Activated CD4-positive, alpha-beta memory T cell treated with anti-CD3 and anti-CD28 coated beads for 36 hours (primary cell): ENCODE measurements at places on chromosomes 12 and 14. TPM values are rescaled to one million over a fixed set of nuclear protein-coding genes. Genes with fewer than 3 reads are reported as not detected.

GRCh38 chr12:110109037-110109836 lies 14.9 kb upstream of the IFT81 start:
- no peaks in the 10 kb centered on the region for H3K36me3 ChIP-seq
- H3K27me3 ChIP-seq, result peaks cover 3% of the 10 kb centered on the region
- no peaks in the 10 kb centered on the region for H3K4me1 ChIP-seq
- H3K27ac ChIP-seq, result no peak overlapping the region

GRCh38 chr14:105774001-105774400 lies 247.6 kb downstream of the TMEM121 start:
- H3K4me3 ChIP-seq, result no peak overlapping the region
- no peak overlapping the region for H3K27ac ChIP-seq
- DNase-seq, result no peak
- peaks cover 6% of the 10 kb centered on the region for H3K27me3 ChIP-seq

- H3K36me3 ChIP-seq, result no peaks in the 10 kb centered on the region
- peaks cover 33% of the 10 kb centered on the region for H3K4me1 ChIP-seq
- H3K27ac ChIP-seq, result no peak overlapping the region
- DNase-seq, result peak; percentile 61
These were observed 953 bp upstream of the NXPH4 start for GRCh38 chr12:57215668-57216013.

The FGF23 gene
- total RNA-seq, result not detected

GRCh38 chr12:111363578-111363977 lies 5.3 kb downstream of the PHETA1 start:
- no peak overlapping the region for H3K27ac ChIP-seq
- H3K4me1 ChIP-seq, result peaks cover 24% of the 10 kb centered on the region
- no peak overlapping the region for H3K4me3 ChIP-seq
- peaks cover 2% of the 10 kb centered on the region for H3K36me3 ChIP-seq
- DNase-seq, result no peak

- no peak overlapping the region for H3K4me3 ChIP-seq
- H3K36me3 ChIP-seq, result no peaks in the 10 kb centered on the region
- no peak overlapping the region for H3K27ac ChIP-seq
- H3K27me3 ChIP-seq, result no peaks in the 10 kb centered on the region
These were observed 17.7 kb upstream of the C1S start for GRCh38 chr12:7042842-7043241.

The SLC5A8 gene
- total RNA-seq, result not detected

The TSPAN19 gene
- not detected for total RNA-seq

DNA sequence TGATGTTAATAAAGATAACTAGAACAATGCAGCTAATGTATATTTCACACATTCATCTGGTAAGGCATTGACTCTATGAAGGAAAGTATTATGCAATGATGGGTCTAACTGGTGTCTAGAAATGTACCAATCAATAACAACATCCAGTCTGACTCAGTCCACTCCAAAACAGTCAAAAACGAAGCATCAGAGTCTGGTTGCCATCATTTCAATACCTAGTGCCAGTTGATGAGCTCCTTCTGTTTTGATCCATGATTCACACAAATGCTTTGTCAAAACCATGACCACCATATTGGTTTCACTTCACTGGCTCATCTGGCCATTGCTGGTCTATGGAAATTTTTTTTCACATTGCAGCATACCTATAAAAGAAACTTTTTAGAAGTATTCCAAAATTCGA lies 747.2 kb upstream of the TMEM132C start:
- no peaks in the 10 kb centered on the region for H3K4me1 ChIP-seq
- no peak overlapping the region for H3K4me3 ChIP-seq
- no peak for DNase-seq
- no peak overlapping the region for H3K27ac ChIP-seq
- H3K36me3 ChIP-seq, result no peaks in the 10 kb centered on the region

DNA sequence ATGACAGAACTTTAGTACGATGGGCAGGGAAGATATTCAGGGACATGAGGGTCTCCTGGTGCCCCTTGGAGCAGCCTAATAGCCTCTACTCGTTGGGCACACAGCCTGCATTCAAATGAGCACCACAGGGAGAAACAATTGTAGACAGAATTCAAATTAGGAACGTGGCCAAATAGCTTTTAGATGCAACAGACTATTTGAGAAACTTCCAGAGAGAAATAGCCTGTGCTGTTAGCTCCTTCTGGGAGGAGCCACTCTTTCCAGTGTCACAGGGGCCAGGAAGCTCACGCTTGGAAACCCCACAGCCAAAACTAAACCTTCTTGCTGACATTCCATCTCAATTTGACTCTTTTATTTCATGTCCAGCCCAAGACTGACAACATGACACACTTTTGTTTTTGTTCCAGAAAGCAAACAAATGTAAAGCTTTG lies 114.5 kb downstream of the RPAP3 start:
- no peaks in the 10 kb centered on the region for H3K36me3 ChIP-seq
- no peak for DNase-seq
- H3K27me3 ChIP-seq, result no peaks in the 10 kb centered on the region
- H3K4me1 ChIP-seq, result no peaks in the 10 kb centered on the region
- H3K4me3 ChIP-seq, result no peak overlapping the region
- no peak overlapping the region for H3K27ac ChIP-seq

The SDR9C7 gene
- total RNA-seq, result not detected

- no peak overlapping the region for H3K27ac ChIP-seq
- H3K36me3 ChIP-seq, result no peaks in the 10 kb centered on the region
- no peaks in the 10 kb centered on the region for H3K4me1 ChIP-seq
- H3K27me3 ChIP-seq, result peaks cover 3% of the 10 kb centered on the region
These were observed 10.1 kb downstream of the TMEM119 start for GRCh38 chr12:108587826-108588225.

The DDX11 gene
- 115 TPM for total RNA-seq

The DCN gene
- not detected for total RNA-seq

- peaks cover 45% of the 10 kb centered on the region for H3K36me3 ChIP-seq
- no peak for DNase-seq
- H3K4me1 ChIP-seq, result no peaks in the 10 kb centered on the region
- no peaks in the 10 kb centered on the region for H3K27me3 ChIP-seq
- no peak overlapping the region for H3K4me3 ChIP-seq
These were observed 32.1 kb downstream of the ZFYVE26 start for GRCh38 chr14:67784244-67784823.

- H3K4me1 ChIP-seq, result peaks cover 32% of the 10 kb centered on the region
- no peak for DNase-seq
- peaks cover 3% of the 10 kb centered on the region for H3K27me3 ChIP-seq
- no peak overlapping the region for H3K4me3 ChIP-seq
- H3K27ac ChIP-seq, result no peak overlapping the region
These were observed 415.4 kb downstream of the DPF3 start for GRCh38 chr14:72478471-72478893.

GRCh38 chr14:39097159-39097558 lies 5.9 kb downstream of the SEC23A start:
- no peaks in the 10 kb centered on the region for H3K27me3 ChIP-seq
- DNase-seq, result peak; percentile 38
- peak overlapping the region; percentile 69 for H3K27ac ChIP-seq
- H3K36me3 ChIP-seq, result peaks cover 14% of the 10 kb centered on the region
- peaks cover 41% of the 10 kb centered on the region for H3K4me1 ChIP-seq

The GLS2 gene
- 6.1 TPM for total RNA-seq

The AP5M1 gene
- total RNA-seq, result 31.1 TPM

GRCh38 chr12:27772328-27773049 lies 7.5 kb upstream of the KLHL42 start:
- H3K27me3 ChIP-seq, result no peaks in the 10 kb centered on the region
- no peak for DNase-seq
- H3K4me1 ChIP-seq, result no peaks in the 10 kb centered on the region
- no peaks in the 10 kb centered on the region for H3K36me3 ChIP-seq
- H3K4me3 ChIP-seq, result no peak overlapping the region
- no peak overlapping the region for H3K27ac ChIP-seq

- no peaks in the 10 kb centered on the region for H3K27me3 ChIP-seq
- H3K27ac ChIP-seq, result no peak overlapping the region
- no peaks in the 10 kb centered on the region for H3K36me3 ChIP-seq
- DNase-seq, result no peak
- peaks cover 3% of the 10 kb centered on the region for H3K4me1 ChIP-seq
- H3K4me3 ChIP-seq, result no peak overlapping the region
These were observed 445.7 kb downstream of the DAD1 start for GRCh38 chr14:22143363-22143762.

DNA sequence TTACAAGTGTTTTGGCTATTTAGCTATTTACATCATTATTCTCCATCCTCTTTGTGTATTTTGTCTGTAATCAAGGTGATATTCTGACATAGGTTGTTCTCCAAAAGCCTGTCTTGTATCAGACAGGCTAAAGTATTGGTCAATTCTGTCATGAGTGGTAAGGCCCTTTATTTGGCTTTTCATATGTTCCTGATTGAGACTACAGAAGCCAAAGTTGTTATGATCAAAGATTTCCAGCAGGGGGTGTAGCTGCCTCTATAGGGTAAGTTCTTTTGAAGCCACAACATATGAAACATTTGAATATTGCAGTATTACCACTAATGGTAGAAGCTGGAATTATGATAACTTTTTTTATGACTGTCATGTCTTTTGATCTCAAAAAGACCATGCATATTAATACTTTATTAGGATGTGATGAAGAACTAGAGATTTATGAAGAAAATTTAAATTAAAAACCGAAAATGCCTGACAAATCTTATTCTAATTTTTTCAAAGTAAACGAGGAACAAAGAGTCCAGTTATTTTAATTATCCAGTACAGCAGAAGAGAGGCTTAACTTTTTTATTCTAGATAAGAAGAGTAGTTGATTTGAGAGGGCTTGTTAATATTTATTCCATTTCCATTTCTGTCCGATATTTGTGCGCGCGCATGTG lies 3.4 kb upstream of the ARHGAP5 start:
- H3K27ac ChIP-seq, result no peak overlapping the region
- H3K27me3 ChIP-seq, result peaks cover 2% of the 10 kb centered on the region
- peaks cover 8% of the 10 kb centered on the region for H3K4me1 ChIP-seq
- H3K36me3 ChIP-seq, result peaks cover 4% of the 10 kb centered on the region
- H3K4me3 ChIP-seq, result no peak overlapping the region
- peak; percentile 42 for DNase-seq

The ANO4 gene
- total RNA-seq, result not detected

DNA sequence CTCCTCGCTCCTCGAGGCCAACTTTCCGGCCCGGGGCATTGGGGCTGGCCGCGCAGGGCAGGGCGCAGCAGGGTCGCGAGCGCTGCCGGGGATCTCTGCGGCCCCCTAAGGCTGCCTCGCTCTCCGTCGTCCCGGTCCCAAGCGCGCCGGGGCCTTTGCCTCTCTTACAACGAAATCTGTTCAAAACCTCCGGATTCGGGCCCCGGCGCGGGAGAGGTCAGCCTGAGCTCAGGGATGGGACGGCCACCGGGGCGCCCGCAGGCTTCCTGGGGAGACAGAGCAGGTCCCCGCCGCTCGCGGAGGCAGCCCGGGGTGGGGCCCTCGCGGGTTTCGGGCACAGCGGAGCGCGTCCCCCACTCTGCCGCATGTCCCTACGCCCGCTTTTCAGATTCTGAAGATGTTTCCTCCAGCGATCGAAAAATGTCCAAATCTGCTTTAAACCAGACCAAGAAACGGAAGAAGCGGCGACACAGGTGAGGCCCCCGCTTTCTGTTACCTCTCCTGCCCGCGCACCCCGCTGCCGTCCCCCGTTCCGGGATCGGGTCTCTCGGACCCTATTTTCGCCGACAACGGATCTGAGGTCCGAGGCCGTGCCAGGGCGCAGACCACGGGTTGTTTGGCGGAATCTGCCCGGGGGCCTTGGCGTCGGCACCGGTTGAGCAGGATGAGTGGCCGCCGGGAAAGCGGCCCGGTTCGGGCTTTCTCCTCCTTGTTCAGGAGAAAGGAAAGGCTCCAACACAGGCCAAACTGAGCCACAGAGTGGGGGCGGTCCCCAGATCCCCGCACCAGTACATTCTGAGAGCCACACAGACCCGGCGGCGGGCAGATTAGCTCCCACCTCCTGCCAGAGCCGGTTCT lies 1.8 kb downstream of the VSX2 start:
- H3K36me3 ChIP-seq, result no peaks in the 10 kb centered on the region
- DNase-seq, result peak; percentile 11
- H3K4me1 ChIP-seq, result peaks cover 18% of the 10 kb centered on the region
- H3K27ac ChIP-seq, result no peak overlapping the region
- H3K27me3 ChIP-seq, result peaks cover 78% of the 10 kb centered on the region

The CRACR2A gene
- total RNA-seq, result 19.1 TPM

DNA sequence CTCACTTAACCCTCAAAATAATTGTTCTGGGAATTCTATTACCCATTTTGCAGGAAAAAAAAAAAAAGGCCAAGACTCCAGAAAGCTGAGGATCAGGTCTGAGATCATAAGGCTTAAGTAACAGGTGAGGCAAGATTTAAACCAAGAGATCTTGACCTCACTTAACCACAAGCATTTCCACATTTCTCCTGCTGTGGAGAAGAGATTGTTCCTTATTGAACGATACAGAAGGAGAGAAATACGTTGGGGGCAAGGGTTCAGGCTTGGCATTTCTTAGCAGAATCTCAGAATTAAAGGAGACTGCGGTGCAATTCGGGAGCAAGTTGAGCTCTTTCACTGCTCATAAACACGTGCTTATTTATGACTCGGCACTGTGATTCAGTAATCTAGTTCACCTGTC lies 885.3 kb upstream of the TMEM132C start:
- H3K4me1 ChIP-seq, result no peaks in the 10 kb centered on the region
- no peaks in the 10 kb centered on the region for H3K36me3 ChIP-seq
- DNase-seq, result no peak
- no peak overlapping the region for H3K4me3 ChIP-seq
- H3K27me3 ChIP-seq, result peaks cover 3% of the 10 kb centered on the region

DNA sequence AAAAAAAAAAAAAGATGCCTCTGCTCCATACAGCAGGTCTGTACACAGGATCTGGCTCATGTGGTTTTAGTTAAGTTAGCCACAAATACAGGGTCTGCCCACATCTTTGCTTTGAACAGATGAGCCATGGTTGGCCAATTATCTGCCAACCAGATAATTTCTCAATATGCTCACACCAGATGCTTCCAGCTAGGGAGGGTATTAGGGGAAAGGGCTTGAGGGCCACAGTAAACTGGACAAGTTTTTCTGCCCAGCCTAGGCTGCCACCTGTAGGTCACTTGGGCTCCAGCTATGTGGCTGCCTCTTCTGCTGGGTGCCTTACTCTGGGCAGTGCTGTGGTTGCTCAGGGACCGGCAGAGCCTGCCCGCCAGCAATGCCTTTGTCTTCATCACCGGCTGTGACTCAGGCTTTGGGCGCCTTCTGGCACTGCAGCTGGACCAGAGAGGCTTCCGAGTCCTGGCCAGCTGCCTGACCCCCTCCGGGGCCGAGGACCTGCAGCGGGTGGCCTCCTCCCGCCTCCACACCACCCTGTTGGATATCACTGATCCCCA lies 776 bp downstream of the RDH5 start:
- H3K27me3 ChIP-seq, result no peaks in the 10 kb centered on the region
- DNase-seq, result no peak
- no peak overlapping the region for H3K4me3 ChIP-seq
- peaks cover 28% of the 10 kb centered on the region for H3K4me1 ChIP-seq
- no peak overlapping the region for H3K27ac ChIP-seq

The KIF5A gene
- 0.99 TPM for total RNA-seq

- H3K4me3 ChIP-seq, result no peak overlapping the region
- no peaks in the 10 kb centered on the region for H3K36me3 ChIP-seq
- H3K27me3 ChIP-seq, result peaks cover 2% of the 10 kb centered on the region
- no peak overlapping the region for H3K27ac ChIP-seq
- H3K4me1 ChIP-seq, result no peaks in the 10 kb centered on the region
- no peak for DNase-seq
These were observed 66.5 kb downstream of the TBK1 start for GRCh38 chr12:64518396-64518795.
